Activated naive CD4-positive, alpha-beta T cell treated with anti-CD3 and anti-CD28 coated beads, Interleukin-2, amount 10 ng/mL, durations not matched to agents 5 hours and 36 hours (primary cell): ENCODE measurements at places on chromosomes 12 and 14. TPM values are rescaled to one million over a fixed set of nuclear protein-coding genes. Genes with fewer than 3 reads are reported as not detected.

The IKBIP gene
- total RNA-seq, result 17.6 TPM

The SERPINA5 gene
- total RNA-seq, result not detected

The USP30 gene
- total RNA-seq, result 9.7 TPM

The CNIH1 gene
- total RNA-seq, result 86.4 TPM

The GOLT1B gene
- total RNA-seq, result 45.8 TPM

The C12orf54 gene
- not detected for total RNA-seq

The SPTLC2 gene
- total RNA-seq, result 46.6 TPM

The RFLNA gene
- total RNA-seq, result not detected

The SAMD15 gene
- total RNA-seq, result 0.26 TPM

The TSPAN19 gene
- total RNA-seq, result not detected

The LUM gene
- total RNA-seq, result not detected

The CLEC7A gene
- total RNA-seq, result not detected

The PLBD1 gene
- total RNA-seq, result not detected

The RNASE4 gene
- 0.41 TPM for total RNA-seq

The CACNA2D4 gene
- 11.3 TPM for total RNA-seq

The ITGA7 gene
- total RNA-seq, result 2.6 TPM

The ARHGEF25 gene
- total RNA-seq, result 1.1 TPM

The RAPGEF3 gene
- total RNA-seq, result 0.24 TPM

The WNT1 gene
- total RNA-seq, result 0.72 TPM

The ACOT6 gene
- total RNA-seq, result not detected

The OTX2 gene
- total RNA-seq, result not detected

The ISM2 gene
- total RNA-seq, result not detected

The VEZT gene
- 37.1 TPM for total RNA-seq

The GLIPR1L1 gene
- total RNA-seq, result not detected

The WDHD1 gene
- 25.5 TPM for total RNA-seq

The NXPH4 gene
- 0.43 TPM for total RNA-seq

The KRT79 gene
- not detected for total RNA-seq

The A2M gene
- total RNA-seq, result not detected

The LRRIQ1 gene
- total RNA-seq, result not detected

The PTPRQ gene
- not detected for total RNA-seq

The TAS2R14 gene
- total RNA-seq, result 1.6 TPM

The MYF6 gene
- total RNA-seq, result not detected

The NFE2 gene
- not detected for total RNA-seq

The RPS6KA5 gene
- 47.6 TPM for total RNA-seq

The SLC25A47 gene
- not detected for total RNA-seq

The TRPV4 gene
- not detected for total RNA-seq

The SLC6A13 gene
- not detected for total RNA-seq

The INHBC gene
- total RNA-seq, result not detected

The AQP2 gene
- total RNA-seq, result not detected

The IRAK3 gene
- 0.34 TPM for total RNA-seq

The LRP10 gene
- total RNA-seq, result 72.4 TPM

The PLEKHA5 gene
- total RNA-seq, result 2.4 TPM

The CD69 gene
- total RNA-seq, result 152 TPM

The KRT72 gene
- total RNA-seq, result 5.6 TPM

The OASL gene
- 7.3 TPM for total RNA-seq

The TAMALIN gene
- total RNA-seq, result 18.3 TPM

The PLEKHG7 gene
- not detected for total RNA-seq

The ZNF891 gene
- total RNA-seq, result 3.0 TPM

The PIWIL1 gene
- total RNA-seq, result not detected

The MANSC4 gene
- not detected for total RNA-seq

The ITGB7 gene
- 480 TPM for total RNA-seq

The MMAB gene
- total RNA-seq, result 45.8 TPM

The MAP3K9 gene
- total RNA-seq, result 7.9 TPM

The OVCH1 gene
- not detected for total RNA-seq

The BDKRB1 gene
- total RNA-seq, result not detected

The CRACR2A gene
- 34.5 TPM for total RNA-seq

The CTSG gene
- total RNA-seq, result 0.23 TPM
